ENCODE measurements at places on chromosomes 12 and 14.

- DNase-seq, result no peak
Observed at GRCh38 chr12:6135071-6135470, 10.6 kb upstream of the VWF start.

DNA sequence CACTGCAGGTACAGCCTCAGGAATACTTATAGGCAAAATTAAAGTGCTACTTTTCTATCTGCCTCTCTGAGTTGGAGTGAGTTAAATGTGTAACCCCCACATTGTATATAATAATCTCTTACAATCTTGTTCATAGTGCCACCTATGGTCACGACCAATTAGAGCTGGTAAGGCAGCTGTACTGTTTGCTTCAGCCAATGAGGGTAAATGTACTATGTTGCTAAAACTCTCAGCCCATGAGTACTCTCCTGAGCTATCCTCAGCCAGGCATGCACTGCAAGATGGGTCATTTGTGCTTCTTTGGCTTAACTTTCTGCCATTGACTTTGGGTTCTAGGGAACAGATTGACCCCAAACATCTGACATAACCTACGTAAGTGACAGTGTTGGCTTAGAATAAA is 15.0 kb upstream of the MDM2 start:
- DNase-seq, result no peak

GRCh38 chr14:64541261-64541971 is 875 bp downstream of the HSPA2 start:
- DNase-seq, result no peak

GRCh38 chr14:103520657-103521437 is 1.8 kb downstream of the CKB start:
- peak; percentile 82 for DNase-seq

- no peak for DNase-seq
Observed at GRCh38 chr14:93537951-93538350, 107.2 kb downstream of the UNC79 start.

DNA sequence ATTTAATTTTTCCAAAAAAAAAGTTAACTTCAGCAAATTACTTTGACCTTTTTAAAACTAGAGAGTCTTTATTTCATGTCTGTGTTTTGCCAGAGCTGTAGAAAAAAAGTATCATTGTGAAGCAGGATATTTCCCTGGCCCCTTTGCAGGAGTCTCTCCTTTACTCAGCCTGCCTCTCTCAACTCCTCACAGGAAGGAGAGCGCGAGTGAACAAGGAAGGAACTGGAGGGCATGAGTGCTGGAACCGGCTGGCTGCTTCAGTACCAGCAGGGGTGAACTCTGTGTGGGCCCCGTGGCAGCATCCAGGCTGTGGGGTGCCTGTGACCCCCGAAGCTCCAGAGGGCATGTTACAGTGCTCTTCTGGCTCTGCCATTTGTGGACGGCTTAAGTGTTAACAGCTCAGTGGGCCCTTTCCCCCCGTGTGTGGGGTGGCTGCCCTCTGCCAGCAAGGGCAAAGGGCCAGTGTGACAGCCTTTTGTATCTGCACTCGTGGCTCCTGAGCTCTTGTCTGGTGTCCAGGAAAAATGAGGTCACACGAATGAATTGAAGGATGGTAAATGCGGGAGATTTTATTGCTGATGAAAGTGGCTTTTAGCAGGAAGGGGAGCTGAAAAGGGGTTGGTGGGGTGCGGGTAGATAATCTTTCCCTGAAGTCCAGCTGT is 76.6 kb upstream of the KCNH3 start:
- no peak for DNase-seq
